ENCODE measurements at places on chromosomes 4 and X. TPM values are rescaled to one million over a fixed set of nuclear protein-coding genes. Genes with fewer than 3 reads are reported as not detected.

- H3K4me1 ChIP-seq, result peaks cover 2% of the 10 kb centered on the region
- no peak overlapping the region for H3K4me3 ChIP-seq
- peak; percentile 16 for DNase-seq
- H3K27me3 ChIP-seq, result no peaks in the 10 kb centered on the region
These were observed 2.0 kb downstream of the PCDH19 start for GRCh38 chrX:100407784-100408712.

- H3K4me3 ChIP-seq, result no peak overlapping the region
- no peak overlapping the region for H3K27ac ChIP-seq
- H3K4me1 ChIP-seq, result no peaks in the 10 kb centered on the region
- no peaks in the 10 kb centered on the region for H3K27me3 ChIP-seq
- no peak for DNase-seq
These were observed 60.6 kb downstream of the GABRA2 start for GRCh38 chr4:46329118-46329976.

GRCh38 chr4:175405961-175406360 lies 406.1 kb downstream of the GPM6A start:
- H3K4me3 ChIP-seq, result no peak overlapping the region
- no peak overlapping the region for H3K27ac ChIP-seq
- H3K4me1 ChIP-seq, result no peaks in the 10 kb centered on the region

Gene XAGE1A
- total RNA-seq, result not detected

Gene BEX1
- total RNA-seq, result 8.3 TPM
